8988T (cell line): ENCODE measurements at places on chromosomes 6 and 20.

DNA sequence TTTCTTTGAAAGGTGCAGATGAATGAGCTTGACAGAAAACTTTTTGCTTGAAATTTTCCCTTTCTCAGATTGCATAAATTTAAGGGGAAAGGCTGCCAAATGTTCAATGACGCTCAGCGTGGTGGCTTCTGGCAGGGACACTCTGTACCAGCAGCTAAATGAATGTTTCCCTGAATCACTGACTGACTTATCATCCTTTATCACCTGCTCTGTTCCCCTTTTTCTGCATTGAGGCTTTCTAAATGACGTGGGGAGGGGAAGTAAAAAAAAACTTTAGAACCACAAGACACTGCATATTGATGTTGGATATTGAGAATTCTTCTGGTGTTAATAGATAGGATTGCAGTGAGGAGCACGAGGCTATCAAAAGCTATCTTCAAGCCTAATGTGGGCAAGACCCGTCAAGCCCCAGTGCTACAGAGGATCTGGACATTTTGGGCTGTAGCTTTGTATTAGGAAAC lies 46.9 kb upstream of the ENPP5 start:
- DNase-seq, result no peak

DNA sequence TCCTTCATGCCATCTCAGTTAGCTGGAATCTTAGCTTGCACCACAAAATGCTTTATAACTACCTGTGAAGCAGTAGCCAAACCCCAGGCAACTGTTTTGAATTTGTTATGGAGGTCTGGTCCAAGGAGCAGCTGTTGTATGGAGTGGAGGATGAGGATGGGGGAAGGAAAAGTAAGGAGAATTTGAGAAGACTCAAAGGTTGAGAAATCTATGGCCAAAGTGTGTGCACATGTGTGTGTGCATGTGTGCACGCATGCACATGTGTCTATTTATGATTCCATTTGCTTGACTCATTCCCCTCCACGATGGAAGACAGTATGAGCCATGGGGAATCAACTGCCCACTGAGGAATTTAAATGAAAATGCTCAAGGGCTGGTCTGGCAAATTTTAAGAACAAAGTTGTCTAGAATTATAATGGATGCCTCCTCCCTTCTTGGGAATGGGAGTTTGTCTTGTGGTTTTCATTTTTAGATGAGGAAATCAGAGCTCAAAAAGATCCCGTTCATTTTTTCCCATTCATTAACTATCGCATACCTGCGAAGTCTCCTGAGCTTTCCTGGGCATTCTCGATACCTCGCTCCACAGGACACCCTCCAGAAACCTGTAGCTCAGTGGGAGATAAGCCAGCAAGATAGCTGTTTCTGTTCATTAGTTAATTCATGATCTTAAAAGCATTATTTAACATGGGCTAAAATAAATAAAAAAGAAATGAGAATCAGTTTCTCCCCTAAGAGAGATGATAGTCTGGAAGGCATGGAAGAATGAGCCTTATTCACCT lies 152.3 kb upstream of the NEDD9 start:
- DNase-seq, result no peak

DNA sequence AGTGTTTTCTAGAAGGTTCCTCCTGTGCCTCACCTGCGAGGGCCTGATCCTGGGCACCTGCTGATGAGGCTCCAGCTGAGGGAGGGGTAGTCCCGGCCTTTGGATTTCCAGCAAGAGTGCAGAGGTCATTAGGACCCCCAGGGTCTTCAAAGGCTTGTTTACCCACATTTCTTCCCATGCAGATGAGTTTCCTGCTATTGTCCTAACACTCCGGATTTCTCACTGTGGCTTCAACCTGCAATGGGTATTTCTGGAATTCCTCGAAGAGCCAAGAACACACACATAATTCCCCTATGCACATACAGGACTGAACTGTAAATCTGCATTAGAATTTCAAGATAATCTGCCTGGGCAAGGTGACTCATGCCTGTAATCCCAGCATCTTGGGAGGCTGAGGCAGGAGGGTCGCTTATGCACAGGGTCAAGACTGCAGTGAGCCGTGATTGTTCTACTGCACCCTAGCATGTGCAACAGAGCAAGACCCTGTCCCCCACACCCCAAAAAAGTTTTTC lies 53.9 kb downstream of the ADNP start:
- no peak for DNase-seq

DNA sequence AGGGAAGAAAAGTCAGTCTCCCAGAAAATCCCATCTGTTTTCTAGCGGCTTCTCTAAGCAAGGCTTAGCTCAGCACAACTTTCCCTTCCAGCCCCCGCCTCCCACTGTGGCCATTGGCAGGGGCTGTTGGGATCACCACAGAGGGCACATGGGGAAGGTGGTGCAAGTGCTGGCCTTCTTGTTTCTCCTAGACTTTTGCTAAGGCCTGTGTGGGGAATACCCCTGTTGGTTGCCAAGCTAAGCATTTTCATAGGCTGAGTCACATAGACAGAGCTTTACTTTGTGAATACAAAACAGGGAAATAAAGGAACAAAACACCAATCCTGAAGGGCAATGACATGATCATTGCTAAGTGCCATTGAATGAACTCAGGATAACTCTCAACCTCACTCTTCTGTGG lies 32.4 kb upstream of the TIAM2 start:
- no peak for DNase-seq

DNA sequence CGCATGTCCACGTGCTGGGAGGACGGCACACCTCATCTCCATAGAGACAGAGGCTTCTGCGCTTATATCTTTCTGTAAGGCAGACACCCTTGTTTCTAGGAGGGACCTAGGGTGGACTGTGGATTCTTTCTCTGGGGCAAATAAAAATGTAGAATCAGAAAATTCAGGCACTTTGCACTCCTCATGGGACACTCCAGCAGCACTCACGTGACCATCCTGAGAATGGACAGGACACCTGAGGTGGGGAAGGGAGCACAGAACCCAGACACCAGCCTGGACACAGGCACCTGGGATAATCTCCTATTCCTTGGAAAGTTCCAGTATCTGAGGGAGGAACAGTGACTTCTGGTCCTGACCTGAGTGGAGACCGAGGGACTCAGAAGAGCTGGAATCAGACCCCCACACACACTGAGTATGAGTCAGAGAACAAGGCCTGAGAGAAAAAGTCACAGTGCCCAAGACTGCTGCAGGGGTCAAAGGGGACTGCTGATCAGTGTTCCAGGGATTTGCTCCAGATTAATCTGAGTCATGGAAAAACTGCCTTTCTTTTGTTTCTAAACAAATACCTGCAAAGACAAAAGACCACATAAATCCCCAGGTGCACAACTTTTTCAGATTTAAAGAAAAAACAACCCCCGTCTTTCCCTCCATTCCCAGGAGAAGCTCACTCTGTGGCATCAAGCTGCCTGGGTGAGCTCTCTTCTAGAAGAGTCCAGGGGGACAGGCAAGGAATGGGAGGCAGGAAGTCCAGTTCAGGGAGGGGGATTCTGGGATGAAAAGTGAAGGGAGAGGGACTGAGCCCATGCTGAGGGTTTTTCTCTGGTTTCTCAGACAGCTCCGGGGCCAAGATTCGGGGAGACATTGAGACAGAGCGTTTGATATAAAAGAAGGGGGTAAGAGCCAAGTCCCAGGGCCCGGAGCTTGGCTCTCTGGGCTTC lies 35.6 kb upstream of the MICB start:
- DNase-seq, result no peak

GRCh38 chr6:122339661-122340060 lies 59.8 kb upstream of the HSF2 start:
- no peak for DNase-seq

DNA sequence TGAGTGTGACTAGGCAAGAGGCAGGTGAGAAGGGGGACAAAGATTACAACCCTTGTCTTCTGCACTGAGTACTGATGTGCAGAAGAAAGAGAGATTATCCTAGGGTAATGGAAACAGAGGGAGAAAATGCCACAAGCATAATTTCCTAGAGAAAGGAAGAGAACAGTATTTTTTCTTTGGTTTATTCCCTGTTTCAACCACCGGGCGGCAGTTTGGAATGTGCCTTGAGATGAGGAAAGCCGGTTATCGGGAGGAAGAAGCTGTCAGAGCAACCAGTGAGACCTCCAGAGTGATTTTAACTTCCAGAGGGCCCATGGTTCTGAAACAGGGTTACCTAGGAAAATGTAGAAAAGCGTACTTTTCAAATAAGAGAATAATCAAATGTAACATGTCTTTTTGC lies 121.4 kb downstream of the REV3L start:
- no peak for DNase-seq

GRCh38 chr20:4073852-4074741 lies 58.7 kb upstream of the RNF24 start:
- DNase-seq, result no peak

DNA sequence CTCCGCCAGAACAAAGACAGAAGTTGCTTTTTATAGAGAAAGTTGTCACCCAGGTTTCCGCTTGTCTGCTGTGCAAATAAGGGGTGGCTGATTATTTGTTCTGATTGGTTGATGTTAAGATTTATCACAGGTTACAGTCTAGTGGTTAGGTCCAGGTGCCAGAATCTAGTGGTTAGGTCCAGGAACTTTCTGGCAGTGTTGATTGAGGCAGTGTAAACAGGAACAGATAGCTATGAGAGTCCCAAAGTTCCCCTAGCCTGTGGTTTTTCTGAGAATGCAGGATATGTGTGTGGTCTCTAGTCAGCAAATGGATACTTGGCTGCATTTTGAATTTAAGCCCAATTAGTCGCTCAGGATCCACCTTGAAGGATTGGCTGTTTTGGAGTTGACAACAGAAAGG lies 148.0 kb downstream of the TMEM200A start:
- DNase-seq, result no peak

DNA sequence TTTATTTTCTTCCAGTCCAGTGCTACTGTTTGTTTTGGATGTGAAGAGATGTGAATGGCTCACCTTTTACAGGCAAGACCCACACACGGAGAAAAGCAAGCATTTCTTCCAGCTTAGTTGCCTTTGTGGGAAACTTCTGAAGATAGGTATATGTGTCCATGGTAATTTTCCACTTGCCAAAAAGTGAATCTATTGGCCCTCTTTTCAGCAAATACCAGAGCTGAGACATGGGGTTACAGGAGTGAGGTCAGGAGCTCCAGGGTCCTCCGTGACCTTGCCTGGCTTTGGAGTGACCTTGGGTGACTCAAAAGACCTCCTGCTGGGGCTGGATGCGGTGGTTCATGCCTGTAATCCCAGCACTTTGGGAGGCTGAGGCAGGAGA lies 166.7 kb downstream of the SCML4 start:
- DNase-seq, result no peak

- DNase-seq, result no peak
Observed at GRCh38 chr20:24507182-24507853, 37.9 kb downstream of the SYNDIG1 start.

DNA sequence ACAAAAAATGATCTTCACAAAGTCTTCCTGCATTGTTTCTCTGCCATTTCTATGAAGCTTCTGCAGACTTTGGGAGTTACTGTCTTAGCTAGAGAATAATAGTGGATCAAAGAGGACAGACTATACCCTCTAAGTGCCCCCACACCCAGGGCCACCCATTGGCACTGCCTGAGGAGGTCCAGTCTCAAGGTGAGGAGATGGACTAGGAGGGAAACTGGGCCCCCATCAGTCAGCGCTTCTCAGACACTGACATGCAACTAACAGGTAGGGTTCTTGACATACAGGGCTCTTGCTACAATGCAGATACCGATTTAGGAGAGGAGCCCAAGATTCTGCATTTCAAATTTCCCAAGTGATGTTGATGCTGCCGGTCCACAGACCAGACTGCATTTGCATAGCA lies 24.3 kb downstream of the PCNA start:
- no peak for DNase-seq

DNA sequence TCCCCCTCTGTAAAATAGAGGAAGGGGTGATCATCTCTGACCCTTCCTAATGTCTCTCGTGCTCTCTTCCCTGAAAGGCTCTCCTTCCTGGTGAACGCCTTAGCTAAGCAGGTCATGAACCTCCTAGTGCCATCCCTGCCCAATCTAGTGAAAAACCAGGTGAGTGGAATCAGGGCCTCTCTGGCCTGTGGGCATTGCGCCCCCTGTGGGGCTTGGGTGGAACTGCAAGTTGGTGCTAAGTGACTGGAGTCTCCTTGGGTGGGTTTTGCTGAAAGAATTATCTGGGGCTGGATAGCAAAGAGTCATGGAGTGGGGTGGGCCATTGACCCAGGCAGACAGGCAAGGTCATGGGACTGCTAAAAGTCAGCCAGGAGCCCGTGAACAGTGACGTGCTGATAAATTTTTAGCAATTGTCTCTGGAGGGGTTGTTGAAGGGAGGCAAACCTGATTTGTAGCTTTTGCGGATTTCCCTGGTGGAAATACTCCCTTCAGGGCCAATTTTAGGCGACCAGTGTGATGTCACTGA lies 8.9 kb downstream of the BPIFB1 start:
- peak; percentile 58 for DNase-seq

GRCh38 chr6:20575125-20575524 lies 40.9 kb downstream of the CDKAL1 start:
- no peak for DNase-seq

GRCh38 chr6:20440296-20440695 lies 38.6 kb downstream of the E2F3 start:
- no peak for DNase-seq

- no peak for DNase-seq
Observed at GRCh38 chr20:59611286-59611685, 6.9 kb downstream of the PHACTR3 start.

GRCh38 chr6:103122766-103123601 lies 1729.5 kb downstream of the GRIK2 start:
- DNase-seq, result peak; percentile 8

- peak; percentile 93 for DNase-seq
Observed at GRCh38 chr6:44072959-44073611, 54.2 kb downstream of the MRPL14 start.

DNA sequence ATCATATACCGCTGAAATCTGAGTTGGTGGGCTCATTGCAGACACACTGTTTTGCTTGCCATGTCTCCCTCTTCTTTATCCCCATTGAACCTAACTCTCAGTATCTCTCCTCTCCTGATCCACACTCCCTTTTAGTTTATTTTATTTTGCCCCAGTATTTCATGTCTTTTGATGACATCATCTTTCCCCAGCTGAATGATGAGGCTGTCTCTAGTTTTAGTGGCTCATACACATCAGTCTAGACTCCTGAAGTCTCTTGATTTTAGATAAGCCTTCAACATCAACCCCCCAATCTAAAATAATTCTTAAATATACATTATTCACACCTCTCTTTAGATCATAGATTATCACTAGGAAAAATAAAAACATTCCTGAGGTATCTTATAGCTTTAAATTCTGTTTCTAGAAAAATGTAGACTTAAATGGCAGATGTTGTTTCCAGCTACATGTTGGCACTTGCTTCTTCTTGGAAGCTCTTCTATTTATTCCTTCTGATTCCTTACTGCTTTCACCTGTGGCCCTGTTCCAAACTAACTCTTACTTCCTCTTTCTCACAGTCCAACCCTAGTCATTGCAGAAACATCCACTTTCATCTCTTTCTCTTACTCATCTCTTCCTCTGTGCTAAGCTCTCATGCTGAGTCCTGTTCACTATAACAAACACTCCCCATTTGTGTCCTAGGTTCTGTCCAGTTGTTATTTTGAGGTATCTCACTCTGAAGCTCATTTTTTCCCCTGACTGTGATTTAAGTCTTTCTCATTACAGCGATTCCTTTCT lies 191.9 kb upstream of the SLC35B3 start:
- DNase-seq, result no peak

DNA sequence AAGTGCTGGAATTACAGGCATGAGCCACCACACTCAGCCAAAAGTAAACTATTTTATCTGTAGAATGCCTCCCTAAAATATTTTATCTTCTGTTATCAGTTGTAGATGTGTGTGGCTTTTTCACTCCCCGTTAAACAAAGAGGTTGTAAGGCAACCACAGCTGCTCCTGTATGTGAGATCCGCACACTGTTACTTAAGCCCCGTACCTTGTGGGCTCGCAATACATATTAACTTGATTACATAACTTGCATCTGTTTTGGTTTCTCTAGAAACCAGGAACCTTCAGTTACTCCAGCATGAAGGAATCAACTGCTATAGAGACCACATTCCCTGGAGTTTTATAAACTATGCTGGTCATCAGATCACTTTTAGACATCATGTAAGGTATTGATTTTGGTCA lies 420.1 kb upstream of the SLC35B3 start:
- no peak for DNase-seq
